ENCODE measurements at places on chromosomes 16 and 17. TPM values are rescaled to one million over a fixed set of nuclear protein-coding genes. Genes with fewer than 3 reads are reported as not detected.

- DNase-seq: no peak
- no peaks in the 10 kb centered on the region for H3K27me3 ChIP-seq
- peaks cover 18% of the 10 kb centered on the region for H3K4me1 ChIP-seq
- no peak overlapping the region for H3K4me3 ChIP-seq
- H3K27ac ChIP-seq: no peak overlapping the region
- no peaks in the 10 kb centered on the region for H3K36me3 ChIP-seq
Observed at GRCh38 chr17:7340179-7340578, 3.9 kb downstream of the ACAP1 start.

The PRSS33 gene
- 0.24 TPM for polyA plus RNA-seq

The OR1F1 gene
- polyA plus RNA-seq: not detected

The KRT16 gene
- not detected for polyA plus RNA-seq

The KCNH6 gene
- 1.1 TPM for polyA plus RNA-seq

The PPY gene
- not detected for polyA plus RNA-seq

Data from GM23338 (cell line).